NAMALWA (cell line): ENCODE measurements at places on chromosomes 11 and 22.

DNA sequence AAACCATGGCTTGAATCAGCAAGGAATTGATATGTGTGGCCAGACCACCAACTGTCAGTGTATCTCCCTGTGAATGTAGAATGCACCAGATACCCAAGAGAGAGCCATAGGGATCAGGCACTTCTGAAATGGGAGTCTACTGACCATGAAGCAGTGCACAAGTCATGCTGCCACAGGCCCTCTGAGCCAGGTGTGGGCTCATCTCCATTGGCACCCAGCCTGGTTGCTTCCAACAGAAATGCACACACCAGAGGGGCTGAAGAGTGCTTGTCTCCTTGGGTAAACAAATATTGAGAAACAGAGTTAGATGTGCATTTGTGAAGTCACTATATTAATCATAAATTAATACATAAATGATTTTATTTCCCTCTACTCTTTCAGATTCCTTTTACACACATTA is 28.4 kb upstream of the PANX1 start:
- no peak for DNase-seq

DNA sequence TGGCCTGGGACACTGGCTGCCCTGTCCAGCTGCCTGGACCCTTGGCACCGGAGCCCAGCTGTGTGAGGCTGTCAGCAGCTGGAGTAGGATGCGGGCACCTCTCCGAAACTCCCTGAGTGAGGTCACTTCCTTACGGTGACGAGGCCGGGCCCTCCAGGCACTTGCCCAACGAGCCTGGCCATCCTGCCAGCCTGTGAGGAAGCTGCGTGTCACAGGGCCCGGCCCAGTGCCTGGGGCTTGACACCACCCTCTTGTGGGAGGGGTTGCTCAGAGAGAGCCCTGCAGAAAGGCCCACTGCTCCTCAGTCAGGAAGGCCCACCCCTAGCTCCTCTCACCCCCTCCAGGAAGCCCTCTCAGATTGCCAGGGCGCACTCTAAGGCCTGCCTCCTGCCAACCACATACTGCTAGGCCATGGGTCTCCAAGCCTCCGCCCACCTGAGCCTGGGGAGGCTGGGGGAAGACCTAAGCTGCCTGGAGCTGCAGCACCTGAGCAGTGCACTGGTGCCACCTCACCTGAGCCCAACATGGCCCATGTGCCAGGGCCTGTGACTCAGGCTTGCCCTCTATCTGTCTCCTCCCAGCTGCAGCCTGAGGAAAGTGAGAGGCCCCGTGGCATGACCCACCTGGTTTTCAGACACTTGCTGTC is 4.3 kb upstream of the PHLDA2 start:
- DNase-seq: peak; percentile 46

DNA sequence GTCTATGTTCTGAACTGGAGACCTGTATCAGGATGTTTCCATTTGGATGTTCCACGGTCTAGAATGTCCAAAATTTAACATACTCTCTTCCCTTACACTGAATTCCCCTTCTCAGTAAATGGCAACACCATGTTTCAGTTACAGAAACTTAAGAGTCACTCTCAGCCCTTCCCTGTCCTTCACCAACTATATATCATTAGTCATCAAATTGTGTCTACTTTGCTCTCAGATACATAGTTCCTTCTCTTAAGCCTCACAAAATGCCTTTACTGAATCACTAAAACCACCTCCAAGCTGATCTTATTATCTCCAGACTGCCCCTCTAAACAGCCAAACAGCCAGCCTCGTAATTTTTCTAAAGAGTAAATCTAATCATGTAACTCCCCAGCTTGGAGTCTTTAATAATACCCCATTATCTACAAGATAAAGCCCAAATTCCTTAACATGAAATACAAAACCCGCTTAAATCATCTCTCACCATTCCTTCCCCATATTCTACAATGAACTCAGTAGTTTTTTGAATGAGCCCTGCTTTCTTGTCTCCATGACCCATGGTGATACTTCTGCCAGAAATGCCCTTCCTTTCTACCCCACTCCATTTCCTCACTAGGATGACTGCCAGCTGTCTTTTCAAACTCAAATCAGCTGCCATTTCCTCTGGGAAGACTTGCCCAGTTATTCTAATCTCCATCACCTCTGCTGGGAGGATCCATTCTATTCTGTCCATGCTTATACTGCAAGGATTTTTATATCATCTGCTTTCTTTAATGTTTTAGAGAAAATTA is 102.7 kb upstream of the ARHGAP42 start:
- DNase-seq: no peak

DNA sequence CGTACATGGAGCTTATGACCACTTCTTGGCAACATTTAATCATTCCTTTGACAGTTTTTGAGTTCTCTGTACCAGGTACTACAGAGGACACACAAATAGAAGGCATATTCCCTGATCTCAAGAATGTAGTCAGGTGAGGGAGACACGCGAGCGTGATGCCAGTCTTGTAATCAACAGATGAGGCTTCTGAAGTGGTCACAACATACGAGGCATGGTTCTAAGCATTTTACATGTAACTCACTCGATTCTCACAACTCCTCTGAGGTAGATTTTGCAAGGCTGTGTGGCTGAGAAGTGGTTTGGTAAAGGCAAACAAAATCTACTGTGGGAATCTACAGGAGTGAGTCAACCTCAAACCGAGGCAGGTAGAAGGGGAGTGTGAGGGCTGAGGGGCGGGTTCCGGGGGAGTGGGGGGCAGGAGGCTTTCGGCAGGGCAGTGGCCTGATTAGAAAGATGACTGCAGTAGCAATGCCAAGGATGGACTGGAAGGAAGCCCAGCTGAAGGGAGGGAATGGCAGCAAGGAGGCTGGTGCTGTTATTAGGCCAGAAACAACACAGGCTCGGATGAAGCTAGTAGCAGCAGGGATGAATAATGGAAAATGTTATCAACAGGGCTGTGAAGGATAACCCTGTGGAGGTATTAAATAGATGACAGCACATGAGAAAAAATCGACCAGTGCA is 63.8 kb downstream of the ST14 start:
- DNase-seq: no peak

GRCh38 chr11:27183672-27184457 is 143.2 kb downstream of the BBOX1 start:
- DNase-seq: peak; percentile 72

- DNase-seq: no peak
Measured at GRCh38 chr22:27461470-27461869, 340.1 kb downstream of the MN1 start.

DNA sequence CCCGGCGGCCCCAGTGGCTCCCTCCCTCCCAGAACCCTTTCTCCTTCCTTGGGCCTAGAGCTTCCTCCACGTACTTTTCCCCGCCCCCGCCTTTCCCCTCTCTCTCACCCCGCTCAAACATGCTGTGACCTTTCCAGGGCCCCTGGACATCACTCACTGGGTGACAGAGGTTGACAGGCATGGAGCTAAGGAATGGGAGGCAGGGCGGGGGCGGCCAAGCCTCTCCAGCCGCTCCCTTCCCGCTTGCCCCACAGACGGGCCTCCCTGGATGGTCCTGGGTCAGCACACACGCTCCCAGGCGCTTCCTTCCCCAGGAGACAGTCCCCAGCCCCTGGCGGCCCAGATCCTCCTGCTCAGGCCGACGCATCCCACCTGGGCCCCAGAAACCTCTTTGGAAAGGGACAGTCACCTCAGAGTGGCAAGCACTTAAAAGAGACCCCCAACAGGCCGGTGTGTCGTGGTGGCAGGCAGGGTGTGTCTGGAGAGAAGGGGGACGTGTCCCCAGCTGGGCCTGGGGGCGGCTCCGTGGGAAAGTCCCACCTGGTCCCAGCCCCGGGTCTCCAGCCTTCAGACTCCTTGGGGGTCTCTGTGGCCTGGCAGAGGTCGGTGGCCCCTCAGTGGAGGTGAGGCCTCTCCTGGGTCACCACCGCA is 8.8 kb downstream of the H19 start:
- DNase-seq: no peak

DNA sequence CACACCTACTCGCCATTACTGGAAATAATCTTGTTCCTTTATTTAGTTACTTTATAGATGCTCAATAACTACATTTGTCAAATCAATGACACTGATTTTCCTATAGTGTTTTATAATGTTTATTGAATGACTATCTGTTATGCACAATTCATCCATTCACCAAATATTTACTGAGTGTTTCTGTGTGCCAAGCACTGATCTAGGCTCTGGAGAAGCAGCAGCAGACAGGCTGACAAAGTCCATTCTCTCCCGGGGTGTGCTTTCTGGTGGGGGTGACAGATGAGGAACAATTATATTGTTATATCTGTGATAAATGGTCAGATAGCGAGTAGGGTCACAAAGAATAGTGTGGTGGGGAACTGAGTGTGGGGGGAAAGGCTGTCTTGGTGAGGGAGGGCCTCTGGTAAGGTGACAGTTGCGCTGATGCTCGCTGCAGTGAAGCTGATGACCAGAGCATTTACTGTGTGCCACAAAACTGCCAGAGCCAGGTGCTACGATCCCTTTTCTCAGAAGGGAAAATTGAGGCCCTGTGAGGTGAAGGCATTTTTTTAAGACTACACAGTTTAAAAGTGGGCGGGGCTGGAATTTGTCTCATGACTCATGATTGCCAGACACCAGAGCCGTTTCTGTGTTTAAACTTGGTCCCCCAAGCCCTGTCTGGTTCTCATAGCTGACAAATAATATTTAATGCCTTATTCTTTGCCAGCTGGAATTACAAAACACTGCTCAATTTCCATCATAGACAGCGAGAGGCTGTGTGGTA is 10.2 kb downstream of the PACS1 start:
- DNase-seq: peak; percentile 26

GRCh38 chr11:79377406-79377805 is 63.4 kb downstream of the TENM4 start:
- no peak for DNase-seq

DNA sequence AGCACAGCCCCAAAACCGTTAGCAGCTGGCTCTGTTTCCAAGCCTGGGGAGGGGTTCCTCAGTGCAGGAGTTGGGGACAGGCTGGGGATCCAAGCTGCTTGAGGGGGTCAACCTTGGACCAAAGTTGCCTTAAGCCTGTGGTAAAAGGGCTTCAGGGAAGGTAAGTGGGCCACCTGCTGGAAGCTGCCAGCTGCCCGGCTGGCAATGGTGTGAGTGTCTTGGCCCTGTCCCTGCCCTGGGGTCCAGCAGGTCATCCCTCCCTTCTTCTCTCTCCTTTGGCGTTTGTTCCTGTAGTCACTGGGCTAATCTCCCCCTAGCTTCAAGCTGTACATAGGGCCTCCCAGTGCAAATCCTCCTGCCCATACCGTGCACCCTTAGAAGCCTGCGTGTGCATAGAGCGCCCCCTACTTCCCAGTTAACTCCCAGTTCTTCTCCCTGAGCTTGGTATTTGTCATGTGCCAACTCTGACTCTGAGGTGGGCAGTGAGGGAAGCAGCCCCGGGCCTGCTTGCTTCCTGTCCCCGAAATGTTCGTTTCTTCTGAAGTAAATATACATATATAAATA is 4.4 kb downstream of the TMEM258 start:
- peak; percentile 53 for DNase-seq

DNA sequence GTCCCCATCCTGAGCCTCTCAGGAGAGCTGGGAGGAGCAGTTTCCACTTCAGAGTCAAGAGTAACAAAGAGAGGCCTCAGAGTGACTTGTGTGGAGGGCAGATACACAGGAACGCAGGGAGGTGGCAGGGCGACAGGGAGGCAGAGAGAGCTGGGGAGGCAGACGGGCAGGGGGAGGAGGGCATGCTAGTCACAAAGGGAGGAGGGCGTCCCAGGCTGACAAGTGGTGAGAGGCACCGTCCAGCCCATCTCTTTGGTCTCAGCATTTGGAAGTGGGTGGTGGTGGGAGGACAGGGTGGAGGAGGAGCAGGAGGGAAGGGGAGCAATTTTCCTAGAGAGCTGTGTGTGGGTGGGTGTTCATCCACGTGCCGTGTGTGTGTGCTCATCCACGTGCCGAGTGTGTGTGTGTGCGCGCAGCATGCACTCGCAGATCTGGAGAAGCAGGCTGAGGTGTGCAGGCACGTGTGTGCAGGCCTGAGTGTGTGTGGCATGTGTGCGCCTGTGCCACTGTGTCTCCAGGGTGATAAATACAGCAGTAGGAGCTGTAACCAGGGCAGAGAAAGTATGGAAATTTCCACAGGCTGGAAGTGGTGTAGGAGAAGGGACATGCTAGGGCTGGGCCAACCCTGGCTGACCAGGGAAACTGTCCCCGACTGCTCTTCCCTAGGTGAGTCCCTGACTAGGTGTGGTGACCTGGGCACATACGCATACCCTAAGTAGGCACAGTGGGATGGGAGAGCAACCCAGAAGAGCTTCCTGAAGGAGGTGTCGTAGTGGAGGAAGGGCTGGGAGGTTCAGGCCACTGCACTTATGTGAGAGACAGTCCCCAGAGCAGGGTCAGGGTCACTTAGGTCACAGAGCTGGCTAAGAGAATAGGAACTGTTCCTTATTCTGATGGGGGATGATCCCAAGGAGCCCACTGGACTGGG is 7.3 kb upstream of the PDE2A start:
- DNase-seq: no peak

GRCh38 chr11:64469288-64469687 is 110.3 kb downstream of the RPS6KA4 start:
- DNase-seq: no peak

- DNase-seq: no peak
Measured at GRCh38 chr22:23381661-23382427, 198.2 kb downstream of the IGLL1 start.

- no peak for DNase-seq
Measured at GRCh38 chr11:94731880-94732601, 36.1 kb upstream of the AMOTL1 start.
